HEK293T (cell line): ENCODE measurements at places on chromosomes 16 and 17.

DNA sequence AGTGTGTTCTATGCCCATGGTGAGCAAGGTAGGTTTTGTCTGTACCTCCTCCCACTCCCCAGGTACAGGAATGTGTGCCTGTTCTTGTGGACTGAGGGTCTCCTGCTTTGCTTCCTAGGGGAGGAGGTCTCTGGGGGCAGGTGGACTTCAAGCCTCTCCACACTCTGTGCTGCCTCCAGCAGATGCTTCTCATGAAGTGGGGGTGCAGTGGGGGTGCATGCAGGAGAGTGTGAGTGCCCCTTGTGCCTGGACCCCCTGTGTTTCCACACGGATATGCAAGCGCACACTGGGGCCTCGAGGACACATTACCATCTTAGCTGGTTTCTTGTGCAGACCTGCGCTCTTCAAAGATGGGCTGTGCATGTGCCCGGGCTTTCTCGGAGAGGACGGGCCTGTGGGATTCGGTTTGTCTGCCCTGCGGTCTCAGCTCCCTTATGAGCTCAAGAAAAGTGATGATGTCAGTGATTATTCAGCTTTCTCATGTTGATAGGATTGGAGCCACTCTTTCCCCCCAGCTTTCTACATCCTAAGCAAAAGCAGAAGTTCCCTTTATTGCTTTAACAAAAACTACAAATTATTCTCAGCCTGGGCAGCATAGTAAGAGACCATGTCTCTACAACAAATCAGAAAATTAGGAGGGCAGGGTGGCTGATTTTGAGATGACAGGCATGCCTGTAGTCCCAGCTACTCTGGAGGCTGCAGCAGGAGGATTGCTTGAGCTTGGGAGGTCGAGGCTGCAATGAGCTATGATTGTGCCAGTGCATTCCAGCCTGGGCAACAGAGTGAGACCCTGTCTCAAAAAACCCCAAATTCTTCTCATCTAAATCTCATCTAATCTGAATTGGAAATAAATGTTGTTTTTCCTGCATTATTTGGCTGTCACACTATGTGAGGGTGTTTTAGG lies 86.8 kb downstream of the RPTOR start:
- DNase-seq, result no peak

GRCh38 chr16:49399594-49400364 lies 26.2 kb downstream of the C16orf78 start:
- DNase-seq, result no peak

- peak; percentile 19 for DNase-seq
These were observed 31.3 kb upstream of the KPNB1 start for GRCh38 chr17:47618410-47618809.

DNA sequence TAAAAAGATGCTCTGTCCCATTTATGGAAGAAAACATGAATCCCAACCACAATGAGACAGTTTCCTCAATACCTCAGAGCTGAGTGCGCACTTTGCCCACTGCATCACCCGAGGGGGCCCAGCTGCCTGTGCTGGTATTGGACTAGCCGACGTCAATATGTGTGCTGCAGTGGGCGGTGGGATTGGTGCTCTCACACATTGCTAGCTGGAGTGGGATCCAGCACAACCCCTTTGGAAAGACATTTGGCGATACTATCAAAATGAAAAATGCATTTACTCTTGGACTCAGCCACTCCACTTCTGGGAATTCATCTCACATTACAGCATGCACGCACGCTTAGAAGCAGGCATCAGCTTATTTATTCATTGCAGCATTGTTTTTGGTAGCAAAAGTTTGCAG lies 289.2 kb upstream of the FOXF1 start:
- DNase-seq, result no peak

DNA sequence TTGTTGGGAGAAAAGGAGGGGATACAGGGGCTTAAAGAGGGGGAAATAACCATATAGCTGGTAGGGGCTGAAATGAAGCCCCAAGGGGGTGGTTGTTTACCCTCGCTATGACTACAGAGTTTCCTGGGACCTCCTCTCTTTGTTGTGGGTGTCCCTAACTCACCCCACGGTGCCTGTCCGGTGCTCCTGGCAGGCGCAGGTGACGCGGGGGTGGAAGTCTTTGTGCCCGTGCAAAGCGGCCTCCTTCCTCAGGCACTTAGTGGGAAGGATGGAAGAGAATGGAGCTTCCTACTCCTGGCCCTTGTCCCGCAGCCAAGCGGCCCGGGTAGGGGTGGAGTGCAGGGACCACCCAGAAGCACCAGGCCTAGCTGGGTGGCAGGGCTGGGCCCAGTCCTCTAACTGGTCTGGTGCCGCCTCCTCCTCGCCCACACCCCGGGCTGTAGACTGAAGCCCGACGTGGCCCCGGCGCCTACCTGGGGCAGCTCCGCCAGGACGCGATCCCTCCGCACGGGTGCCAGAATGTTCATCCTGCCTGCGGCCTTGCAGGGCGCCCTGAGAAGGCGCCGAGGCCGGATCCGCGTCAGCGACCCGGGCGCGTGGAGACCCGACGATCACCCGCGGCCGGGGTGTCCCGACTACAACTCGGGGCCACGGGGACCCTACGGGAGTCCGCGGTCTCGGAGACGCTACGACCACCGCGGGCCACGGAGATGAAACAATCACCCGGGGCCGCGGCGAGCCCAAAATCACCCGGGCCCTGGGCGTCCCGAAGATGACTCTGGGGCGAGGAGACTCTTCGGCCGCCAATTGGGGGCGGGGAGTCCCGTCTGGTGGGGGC lies 709 bp downstream of the RAB34 start:
- DNase-seq, result no peak

- peak; percentile 86 for DNase-seq
These were observed 1.8 kb downstream of the HSD17B1 start for GRCh38 chr17:42554250-42555121.

GRCh38 chr16:55037046-55037445 lies 106.4 kb downstream of the IRX5 start:
- DNase-seq, result no peak

DNA sequence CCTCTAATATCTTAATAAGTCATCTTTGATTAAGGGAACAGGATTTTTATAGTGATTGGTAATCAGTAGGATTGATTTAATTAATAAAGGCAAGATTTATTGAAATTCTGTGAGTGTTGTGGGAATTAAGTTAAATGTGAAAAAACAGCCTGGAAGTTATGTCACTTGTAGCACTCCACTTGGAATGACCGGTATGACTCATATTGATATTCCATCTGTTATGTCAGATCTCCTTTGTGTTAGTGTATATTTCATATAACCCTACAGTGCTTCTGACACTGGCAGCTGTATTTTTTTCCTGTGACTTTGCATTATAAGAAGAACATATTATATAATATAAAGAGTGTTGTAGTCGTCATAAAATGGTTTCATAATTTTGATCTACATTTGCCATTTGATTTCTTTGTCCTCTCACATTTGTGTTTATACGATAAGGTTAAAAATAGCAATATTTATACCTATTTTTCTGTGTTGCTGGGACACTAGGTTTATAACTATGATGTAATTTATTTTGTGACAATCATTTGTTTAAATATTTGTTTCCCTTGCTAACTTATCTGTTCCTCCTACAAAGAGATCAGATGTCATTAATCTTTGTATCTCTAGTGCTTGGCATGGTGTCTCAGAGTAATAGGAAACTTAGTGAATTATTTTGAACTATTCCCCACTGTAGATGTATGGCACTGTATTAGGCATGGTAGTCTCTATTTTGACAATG lies 249.0 kb downstream of the BCAS3 start:
- DNase-seq, result no peak

- DNase-seq, result no peak
These were observed 45.1 kb downstream of the RGS9 start for GRCh38 chr17:65182233-65182632.

GRCh38 chr16:81836279-81837054 lies 57.4 kb downstream of the PLCG2 start:
- DNase-seq, result no peak

DNA sequence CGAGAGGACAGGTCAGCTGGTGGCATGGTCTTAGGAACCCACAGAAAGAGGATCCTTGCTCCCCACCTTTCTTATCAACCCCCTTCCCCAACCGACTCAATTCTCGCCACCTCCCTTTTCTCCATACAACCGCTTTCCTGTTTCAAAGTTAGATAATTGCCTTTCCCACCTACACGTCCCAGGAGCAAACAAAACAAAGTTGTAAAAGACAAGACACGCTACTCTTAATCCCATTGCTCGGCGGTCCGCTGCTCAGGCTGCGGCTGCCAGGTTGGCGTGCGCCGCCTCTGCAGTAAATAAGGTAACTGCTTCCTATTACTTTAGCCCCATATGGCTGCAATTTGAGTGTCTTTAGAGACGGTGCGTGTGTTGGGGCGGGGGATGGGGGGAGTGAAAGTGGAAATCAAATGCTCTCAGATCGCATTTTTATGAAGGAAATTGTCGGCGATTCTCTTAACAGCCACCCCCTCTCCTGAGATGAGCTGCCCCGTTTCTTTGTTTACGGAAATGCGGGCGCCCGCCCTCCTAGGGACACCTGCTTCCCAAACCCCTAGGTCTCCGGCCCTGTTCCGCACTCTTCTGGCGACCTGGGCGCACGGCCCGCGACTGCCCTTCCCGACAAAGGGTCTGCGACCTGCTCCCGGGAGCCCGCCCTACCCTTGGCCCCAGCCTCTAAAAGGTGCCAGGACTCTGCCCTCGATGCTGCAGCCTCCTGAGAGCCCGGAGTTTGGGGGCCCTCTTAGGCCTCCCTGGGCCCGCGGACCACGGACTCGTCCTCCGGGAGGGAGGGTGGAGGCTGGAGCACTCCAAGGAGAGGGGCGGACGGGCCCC lies 3.7 kb upstream of the CBX8 start:
- DNase-seq, result peak; percentile 52

GRCh38 chr17:48427598-48427997 lies 2.4 kb downstream of the SKAP1 start:
- no peak for DNase-seq

DNA sequence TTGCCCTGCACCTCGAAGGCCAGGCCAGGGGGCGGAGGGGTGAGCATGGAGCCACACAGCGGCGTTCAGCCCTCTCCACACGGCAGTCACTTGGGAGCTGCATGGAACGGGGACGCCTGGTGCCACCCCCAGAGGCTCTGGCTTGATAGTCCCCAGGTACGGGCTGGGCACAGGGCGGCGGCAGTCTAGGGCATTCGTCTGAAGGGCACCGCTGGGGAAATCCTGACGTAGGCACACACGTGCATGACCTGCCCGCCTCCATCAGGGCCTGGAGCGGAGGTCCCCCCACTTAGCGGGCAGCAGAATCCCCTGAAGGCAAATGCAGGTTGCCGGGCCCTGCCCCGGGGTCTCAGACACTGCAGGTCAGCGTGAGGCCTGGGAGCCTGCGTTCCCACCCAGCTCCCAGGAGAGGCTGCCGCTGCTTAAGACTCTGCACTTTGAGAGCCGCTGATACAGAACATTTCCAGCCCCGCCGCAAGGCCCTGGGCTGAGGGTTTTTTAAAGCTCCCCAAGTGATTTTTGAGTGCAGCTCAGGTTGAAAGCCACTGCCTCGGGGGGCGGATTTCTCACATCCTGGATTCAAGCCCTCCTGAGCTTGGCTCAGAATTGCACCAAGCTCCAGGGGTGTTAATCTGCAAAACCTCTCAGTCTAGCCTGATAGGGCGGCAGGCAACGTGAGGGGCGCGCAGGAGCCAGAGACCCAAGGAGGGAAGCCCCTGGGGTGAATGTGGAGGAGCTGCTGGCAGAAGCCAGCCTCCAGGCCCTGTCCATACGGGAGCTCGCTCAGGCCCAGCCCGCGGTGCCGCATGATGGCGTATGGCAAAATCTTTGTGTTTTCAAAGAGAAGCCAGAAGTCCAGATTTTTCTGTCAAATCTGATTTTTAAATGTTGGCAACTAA lies 182.3 kb upstream of the GSE1 start:
- DNase-seq, result no peak

- no peak for DNase-seq
These were observed 27.3 kb upstream of the ITGA2B start for GRCh38 chr17:44416558-44417289.

DNA sequence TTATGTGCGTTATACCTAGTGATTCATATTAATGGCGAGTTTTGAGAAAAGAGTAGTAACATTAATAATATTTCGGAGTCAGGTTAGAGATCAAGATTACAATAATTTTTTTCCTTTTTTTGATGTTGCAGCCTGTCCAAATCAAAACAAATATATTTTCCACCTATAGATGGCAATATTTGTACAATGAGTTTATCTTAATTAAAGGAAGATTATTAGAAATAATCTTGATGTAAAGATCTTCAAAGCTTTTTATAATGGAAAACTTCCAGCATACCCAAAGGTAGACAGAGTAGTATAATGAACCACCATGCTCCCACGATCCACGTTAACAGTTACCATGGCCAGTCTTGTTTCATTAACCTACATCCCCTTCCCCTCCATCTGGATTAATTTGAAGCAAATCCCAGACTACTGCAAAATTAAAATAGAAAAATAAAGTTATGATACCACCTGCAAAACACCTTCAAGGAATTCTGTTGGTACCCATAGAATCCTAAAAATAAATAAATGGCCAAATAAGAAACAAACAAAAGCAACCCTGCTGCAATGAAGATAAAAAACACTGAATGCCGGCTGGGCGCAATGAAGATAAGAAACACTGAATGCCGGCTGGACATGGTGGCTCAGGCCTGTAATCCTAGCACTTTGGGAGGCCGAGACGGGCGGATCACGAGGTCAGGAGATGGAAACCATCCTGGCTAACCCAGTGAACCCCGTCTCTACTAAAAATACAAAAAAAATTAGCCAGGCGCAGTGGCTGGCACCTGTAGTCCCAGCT lies 46.5 kb upstream of the GINS3 start:
- no peak for DNase-seq

GRCh38 chr16:57577214-57577613 lies 34.8 kb downstream of the ADGRG5 start:
- no peak for DNase-seq

DNA sequence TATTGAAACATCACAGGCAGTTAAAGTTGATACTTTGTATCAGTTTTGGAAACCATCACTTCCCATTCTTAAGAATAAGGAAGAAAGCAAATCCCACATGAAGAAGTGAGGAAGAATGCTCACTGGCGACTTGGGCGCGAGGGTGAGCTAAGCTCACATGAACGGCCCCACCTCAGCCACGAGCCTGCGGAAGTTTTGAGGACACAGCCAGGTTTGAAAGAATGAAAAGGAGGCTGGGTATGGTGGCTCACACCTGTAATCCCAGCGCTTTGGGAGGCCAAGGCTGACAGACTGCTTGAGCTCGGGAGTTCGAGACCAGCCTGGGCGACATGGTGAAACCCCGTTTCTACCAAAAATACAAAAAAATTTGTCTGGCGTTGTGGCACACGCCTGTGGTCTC lies 110.3 kb upstream of the CHMP6 start:
- no peak for DNase-seq

DNA sequence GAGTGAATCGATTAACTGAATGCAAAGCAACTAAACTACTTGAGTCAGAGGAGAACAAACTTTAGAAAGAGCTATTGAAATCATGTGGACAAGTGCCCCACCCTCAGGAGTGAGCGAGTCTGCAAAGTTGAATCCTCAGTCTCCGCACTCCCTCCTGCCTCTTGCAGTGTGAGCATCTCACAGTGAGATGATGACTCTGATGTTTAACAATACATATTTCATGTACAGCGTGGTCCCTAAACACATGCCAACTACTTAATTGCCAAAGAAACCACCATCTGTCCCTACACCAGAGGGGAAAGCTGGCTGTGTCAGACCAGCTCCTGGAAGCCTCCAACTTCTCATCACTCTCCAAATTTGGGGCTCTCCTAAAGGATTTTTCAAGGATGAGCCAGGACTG lies 31.2 kb downstream of the PIMREG start:
- no peak for DNase-seq

GRCh38 chr16:16164243-16164642 lies 59.1 kb downstream of the ABCC6 start:
- DNase-seq, result no peak
